Upper lobe of left lung (tissue), 6 donors: ENCODE measurements at places on chromosomes 3 and 15. TPM values are rescaled to one million over a fixed set of nuclear protein-coding genes. Genes with fewer than 3 reads are reported as not detected.

DNA sequence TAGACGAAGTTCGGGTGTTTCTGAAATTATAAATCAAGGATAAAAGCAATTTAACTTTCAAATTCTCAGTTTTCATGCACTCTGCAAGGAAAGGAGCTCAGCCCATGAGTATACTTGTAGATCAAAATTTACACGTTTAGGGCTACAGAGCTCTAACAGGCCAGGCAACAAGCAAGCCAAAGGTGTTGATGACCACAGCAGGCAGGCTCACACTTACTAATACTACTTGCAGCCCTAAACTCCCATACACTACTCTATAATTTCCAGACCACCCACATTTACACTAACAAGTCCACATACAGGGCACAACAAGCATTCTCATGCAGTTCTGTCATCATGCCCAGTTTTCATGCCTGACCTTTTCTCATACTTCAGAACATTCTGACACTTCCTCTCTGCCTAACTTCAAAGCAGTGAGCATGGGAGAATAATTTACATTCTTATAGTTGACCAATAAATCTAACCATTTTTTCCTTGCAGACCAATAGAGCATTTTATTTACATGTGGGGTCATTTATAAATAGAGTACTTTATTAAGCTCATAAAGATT lies 124.7 kb upstream of the FRMD4B start:
- no peak overlapping the region for H3K27ac ChIP-seq
- H3K4me3 ChIP-seq = no peak overlapping the region
- H3K36me3 ChIP-seq = no peaks in the 10 kb centered on the region

ITGA11 gene
- 6.7 TPM for total RNA-seq

GRCh38 chr3:41525303-41526064 lies 326.2 kb downstream of the CTNNB1 start:
- H3K4me3 ChIP-seq = no peak overlapping the region
- H3K27ac ChIP-seq = no peak overlapping the region
- H3K36me3 ChIP-seq = no peaks in the 10 kb centered on the region
- no peaks in the 10 kb centered on the region for H3K27me3 ChIP-seq

DNA sequence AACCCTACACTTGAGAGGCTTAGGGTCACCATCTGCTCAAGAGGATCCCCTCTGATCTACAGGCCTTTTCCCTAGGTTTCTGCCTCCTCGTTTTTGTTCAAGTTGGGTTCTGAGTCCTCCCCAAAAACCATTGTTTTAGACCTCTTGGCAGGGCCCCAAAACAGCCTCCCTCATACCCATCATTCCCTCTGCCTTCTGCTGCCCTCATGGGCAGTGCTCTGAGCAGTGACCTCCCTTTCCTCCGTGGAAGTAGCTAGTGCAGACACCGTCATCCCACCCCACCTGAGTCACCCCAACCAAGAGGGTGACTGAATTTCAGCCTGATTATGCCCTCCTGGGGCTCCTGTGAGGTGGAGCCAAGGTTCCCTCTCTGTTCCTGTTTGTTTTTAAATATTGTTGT lies 92.0 kb downstream of the RBPMS2 start:
- no peaks in the 10 kb centered on the region for H3K27me3 ChIP-seq
- H3K36me3 ChIP-seq = peaks cover 50% of the 10 kb centered on the region
- no peaks in the 10 kb centered on the region for H3K4me1 ChIP-seq
- no peak for DNase-seq
- H3K27ac ChIP-seq = no peak overlapping the region

MUC4 gene
- 11.3 TPM for total RNA-seq

DNA sequence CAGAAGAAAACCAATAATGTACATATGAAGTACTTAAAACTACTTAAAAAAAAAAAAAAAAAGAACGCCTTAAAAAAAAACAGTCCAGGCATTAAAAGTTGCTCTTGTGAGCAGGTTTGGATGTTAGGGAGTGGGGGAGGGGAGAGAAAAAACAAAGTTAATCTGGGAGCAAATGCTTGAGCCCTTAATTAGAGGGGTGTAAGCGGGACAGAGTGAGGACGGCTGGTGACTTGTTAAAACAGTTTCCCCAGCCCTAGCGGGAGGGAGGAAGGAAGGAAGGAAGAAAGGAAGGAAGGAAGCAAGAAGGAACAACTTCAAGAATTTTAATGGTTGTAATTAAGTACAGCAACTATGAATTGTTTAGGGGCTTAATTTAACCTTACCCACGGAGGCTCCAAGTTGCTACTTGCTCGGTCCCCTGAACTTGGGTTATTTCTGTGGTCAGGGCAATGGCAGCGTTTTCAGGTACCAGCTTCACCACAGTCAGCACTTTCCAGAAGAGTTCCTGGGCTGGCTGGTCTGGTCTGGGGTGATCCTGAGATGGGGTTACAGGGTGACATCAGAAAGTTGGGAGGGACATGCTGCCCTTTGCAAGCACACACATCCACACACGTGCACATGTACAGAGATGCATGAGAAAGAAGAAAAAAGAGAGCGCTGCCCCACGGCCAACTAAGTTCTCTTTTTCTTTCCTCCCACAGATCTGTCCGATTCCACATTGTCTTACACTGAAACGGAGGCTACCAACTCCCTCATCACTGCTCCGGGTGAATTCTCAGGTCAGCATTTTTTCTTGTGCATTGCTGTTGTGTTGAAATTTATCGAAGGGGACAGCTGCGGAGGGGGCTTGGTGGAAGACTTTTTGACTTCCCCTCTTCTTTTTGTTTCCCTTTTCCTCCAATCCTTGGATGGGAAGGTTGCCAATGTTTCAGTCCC lies 14.0 kb downstream of the SMAD6 start:
- no peaks in the 10 kb centered on the region for H3K27me3 ChIP-seq
- peaks cover 85% of the 10 kb centered on the region for H3K4me1 ChIP-seq
- DNase-seq = no peak
- peaks cover 69% of the 10 kb centered on the region for H3K36me3 ChIP-seq

- H3K4me1 ChIP-seq = peaks cover 22% of the 10 kb centered on the region
- H3K36me3 ChIP-seq = no peaks in the 10 kb centered on the region
- H3K4me3 ChIP-seq = no peak overlapping the region
- no peaks in the 10 kb centered on the region for H3K27me3 ChIP-seq
Measured at GRCh38 chr3:151769175-151769574, 35.4 kb downstream of the AADACL2 start.

- H3K27ac ChIP-seq = no peak overlapping the region
- H3K36me3 ChIP-seq = no peaks in the 10 kb centered on the region
- H3K27me3 ChIP-seq = no peaks in the 10 kb centered on the region
- no peak overlapping the region for H3K4me3 ChIP-seq
- peaks cover 4% of the 10 kb centered on the region for H3K4me1 ChIP-seq
- no peak for DNase-seq
Measured at GRCh38 chr3:41033956-41034519, 165.3 kb upstream of the CTNNB1 start.

GRCh38 chr15:100832149-100832942 lies 47.3 kb upstream of the ALDH1A3 start:
- H3K27ac ChIP-seq = no peak overlapping the region
- H3K36me3 ChIP-seq = no peaks in the 10 kb centered on the region
- no peak overlapping the region for H3K4me3 ChIP-seq
- DNase-seq = no peak
- H3K27me3 ChIP-seq = no peaks in the 10 kb centered on the region

DNA sequence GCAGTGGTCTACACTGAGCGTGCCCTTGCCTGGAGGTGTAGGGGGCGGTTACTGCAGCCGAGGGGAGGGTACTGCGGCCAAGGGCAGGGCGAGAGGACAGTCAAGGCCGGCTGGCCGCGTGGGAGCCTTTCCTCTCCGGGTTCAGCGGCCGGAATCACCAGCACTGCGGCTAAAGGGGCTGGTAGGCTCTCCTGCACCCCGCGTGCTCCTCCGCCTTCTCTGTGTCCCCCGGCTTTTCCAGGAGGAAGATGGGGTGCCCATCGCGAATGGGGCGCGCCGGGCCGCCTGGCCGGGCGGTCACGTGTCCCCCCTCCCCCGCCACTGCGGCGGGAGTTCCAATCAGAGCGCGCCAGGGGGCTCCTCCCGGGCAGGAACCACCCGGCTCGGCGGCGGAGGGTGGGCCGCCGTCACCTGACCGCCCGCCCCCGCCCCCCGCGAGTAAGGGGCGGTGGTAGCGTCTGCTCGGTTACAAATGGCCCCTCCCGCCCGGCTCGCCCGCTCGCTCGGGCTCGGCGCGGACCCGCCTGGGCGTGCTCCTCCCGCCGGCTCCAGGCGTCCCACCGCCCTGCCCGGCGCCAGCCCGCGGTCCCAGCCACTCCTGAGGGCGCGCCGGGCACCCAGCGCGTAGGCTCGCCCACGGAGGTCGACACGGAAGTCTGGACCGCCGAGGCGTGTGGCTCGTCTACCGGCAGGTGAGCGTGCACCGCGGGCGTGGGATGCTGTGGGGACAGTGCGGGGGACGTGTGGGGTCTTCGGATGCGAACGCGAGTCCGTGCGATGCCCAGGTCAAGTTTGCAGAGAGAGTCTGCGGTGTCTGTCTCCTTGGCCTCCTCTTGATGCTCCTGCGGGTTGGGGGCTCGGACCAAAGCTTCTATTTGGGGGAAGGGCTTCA lies 242.6 kb upstream of the TOPAZ1 start:
- H3K27ac ChIP-seq = no peak overlapping the region
- H3K4me3 ChIP-seq = no peak overlapping the region
- DNase-seq = peak; percentile 89
- H3K36me3 ChIP-seq = no peaks in the 10 kb centered on the region
- peaks cover 23% of the 10 kb centered on the region for H3K27me3 ChIP-seq

- H3K4me3 ChIP-seq = no peak overlapping the region
- no peaks in the 10 kb centered on the region for H3K27me3 ChIP-seq
- DNase-seq = no peak
- no peaks in the 10 kb centered on the region for H3K36me3 ChIP-seq
- no peak overlapping the region for H3K27ac ChIP-seq
Measured at GRCh38 chr3:37899711-37900306, 38.1 kb downstream of the CTDSPL start.

NTRK3 gene
- 2.3 TPM for total RNA-seq

FEZF2 gene
- not detected for total RNA-seq

GRCh38 chr3:45188719-45189659 lies 37.1 kb downstream of the TMEM158 start:
- no peaks in the 10 kb centered on the region for H3K27me3 ChIP-seq
- DNase-seq = no peak
- no peaks in the 10 kb centered on the region for H3K4me1 ChIP-seq
- H3K27ac ChIP-seq = no peak overlapping the region
- no peak overlapping the region for H3K4me3 ChIP-seq

- H3K27me3 ChIP-seq = no peaks in the 10 kb centered on the region
- H3K36me3 ChIP-seq = no peaks in the 10 kb centered on the region
- H3K4me1 ChIP-seq = no peaks in the 10 kb centered on the region
- DNase-seq = no peak
- no peak overlapping the region for H3K4me3 ChIP-seq
Measured at GRCh38 chr3:130519754-130520153, 2.8 kb downstream of the COL6A6 start.

- DNase-seq = no peak
- H3K36me3 ChIP-seq = no peaks in the 10 kb centered on the region
- no peak overlapping the region for H3K4me3 ChIP-seq
- no peak overlapping the region for H3K27ac ChIP-seq
- no peaks in the 10 kb centered on the region for H3K4me1 ChIP-seq
Measured at GRCh38 chr15:81911022-81911971, 134.5 kb downstream of the MEX3B start.

DNA sequence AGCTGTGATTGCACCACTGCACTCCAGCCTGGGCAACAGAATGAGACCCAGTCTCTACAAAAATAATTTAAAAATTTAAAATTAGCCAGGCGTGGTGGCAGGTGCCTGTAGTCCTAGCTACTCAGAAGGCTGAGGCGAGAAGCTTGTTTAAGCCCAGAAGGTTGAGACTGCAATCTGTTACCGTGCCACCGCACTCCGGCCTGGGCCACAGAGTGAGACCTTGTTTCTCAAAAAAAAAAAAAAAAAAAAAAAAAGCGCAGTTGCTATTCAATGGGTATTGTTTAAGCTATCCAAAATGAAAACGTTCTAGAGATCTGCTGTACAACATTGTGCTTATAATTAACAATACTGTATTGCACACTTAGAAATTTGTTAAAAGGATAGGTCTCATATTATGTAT lies 24.0 kb downstream of the ZNF148 start:
- H3K27ac ChIP-seq = no peak overlapping the region
- no peak overlapping the region for H3K4me3 ChIP-seq
- H3K27me3 ChIP-seq = no peaks in the 10 kb centered on the region
- DNase-seq = no peak
- peaks cover 1% of the 10 kb centered on the region for H3K4me1 ChIP-seq

RHCG gene
- not detected for total RNA-seq

GRCh38 chr15:95591886-95592285 lies 738.6 kb upstream of the NR2F2 start:
- H3K4me3 ChIP-seq = no peak overlapping the region
- no peaks in the 10 kb centered on the region for H3K36me3 ChIP-seq
- no peak overlapping the region for H3K27ac ChIP-seq
- no peak for DNase-seq
- no peaks in the 10 kb centered on the region for H3K4me1 ChIP-seq

RTP1 gene
- not detected for total RNA-seq

GRCh38 chr3:119219069-119219468 lies 21.6 kb downstream of the B4GALT4 start:
- DNase-seq = no peak
- peaks cover 23% of the 10 kb centered on the region for H3K36me3 ChIP-seq
- no peaks in the 10 kb centered on the region for H3K4me1 ChIP-seq
- H3K4me3 ChIP-seq = no peak overlapping the region
- H3K27me3 ChIP-seq = no peaks in the 10 kb centered on the region

- H3K4me1 ChIP-seq = no peaks in the 10 kb centered on the region
- no peak overlapping the region for H3K27ac ChIP-seq
- H3K27me3 ChIP-seq = no peaks in the 10 kb centered on the region
- no peaks in the 10 kb centered on the region for H3K36me3 ChIP-seq
- no peak for DNase-seq
Measured at GRCh38 chr3:101010296-101010695, 17.1 kb upstream of the ABI3BP start.

GRCh38 chr3:161020256-161020655 lies 84.9 kb downstream of the B3GALNT1 start:
- H3K27me3 ChIP-seq = no peaks in the 10 kb centered on the region
- DNase-seq = no peak
- no peaks in the 10 kb centered on the region for H3K4me1 ChIP-seq
- H3K36me3 ChIP-seq = no peaks in the 10 kb centered on the region

- DNase-seq = peak; percentile 90
- peaks cover 15% of the 10 kb centered on the region for H3K4me1 ChIP-seq
Measured at GRCh38 chr15:99123713-99124451, 19.0 kb downstream of the SYNM start.

- DNase-seq = peak; percentile 84
- H3K4me3 ChIP-seq = peak overlapping the region; percentile 76
Measured at GRCh38 chr3:98732286-98733052, 30.7 kb upstream of the ST3GAL6 start.

GRCh38 chr3:72665701-72666446 lies 182.4 kb downstream of the SHQ1 start:
- no peak overlapping the region for H3K27ac ChIP-seq
- H3K4me3 ChIP-seq = no peak overlapping the region
- DNase-seq = peak; percentile 31
- no peaks in the 10 kb centered on the region for H3K4me1 ChIP-seq

SLC28A2 gene
- not detected for total RNA-seq

DNA sequence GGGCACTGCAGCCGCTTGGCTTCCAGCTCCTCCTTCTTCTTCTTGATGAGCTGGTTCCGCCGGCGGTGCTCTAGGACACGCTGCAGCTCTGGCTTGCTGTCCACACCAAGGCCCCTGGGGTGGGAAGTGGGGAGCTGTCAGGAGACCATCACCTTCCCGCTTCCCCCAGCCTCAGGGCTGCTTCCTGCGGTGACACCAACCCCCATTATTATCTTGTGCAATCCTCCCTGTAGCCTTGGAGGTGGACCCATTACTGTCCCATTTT lies 10.0 kb downstream of the FAM107A start:
- no peaks in the 10 kb centered on the region for H3K27me3 ChIP-seq
- H3K4me3 ChIP-seq = no peak overlapping the region
- no peaks in the 10 kb centered on the region for H3K4me1 ChIP-seq
- H3K36me3 ChIP-seq = peaks cover 58% of the 10 kb centered on the region
